ENCODE measurements at places on chromosomes 7 and 10.

DNA sequence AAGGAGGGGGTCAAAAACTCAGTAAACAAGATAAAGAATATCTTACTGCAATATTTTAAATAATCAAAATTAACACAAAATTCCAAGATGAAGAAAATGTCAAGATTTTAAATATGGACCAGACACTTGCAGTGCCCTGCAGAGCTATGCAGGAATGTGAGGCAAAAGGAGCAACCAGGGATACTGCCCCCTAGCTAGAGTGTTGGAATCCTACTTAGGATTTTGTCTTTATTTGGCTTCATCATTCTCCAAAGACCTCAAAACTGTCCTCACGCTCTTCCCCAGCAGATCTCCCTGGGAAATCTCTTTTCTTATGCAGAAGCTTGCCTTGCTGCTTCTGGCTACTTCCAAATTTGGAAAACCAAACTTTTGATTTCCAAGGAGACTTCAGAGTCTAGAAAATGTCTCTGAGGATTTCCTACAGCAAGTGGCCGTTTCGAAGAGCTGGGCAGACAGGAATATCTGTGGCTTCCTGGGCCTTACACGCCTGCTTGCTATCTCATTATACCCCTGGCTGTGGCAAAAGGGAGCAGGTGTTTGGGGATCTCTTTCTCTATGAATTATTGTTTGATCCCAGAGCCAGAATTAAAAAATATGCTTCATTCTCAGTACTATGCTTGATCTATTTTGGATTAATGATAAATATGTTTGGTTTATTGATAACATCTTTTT is 232.2 kb upstream of the BMPER start:
- no peak for DNase-seq

DNA sequence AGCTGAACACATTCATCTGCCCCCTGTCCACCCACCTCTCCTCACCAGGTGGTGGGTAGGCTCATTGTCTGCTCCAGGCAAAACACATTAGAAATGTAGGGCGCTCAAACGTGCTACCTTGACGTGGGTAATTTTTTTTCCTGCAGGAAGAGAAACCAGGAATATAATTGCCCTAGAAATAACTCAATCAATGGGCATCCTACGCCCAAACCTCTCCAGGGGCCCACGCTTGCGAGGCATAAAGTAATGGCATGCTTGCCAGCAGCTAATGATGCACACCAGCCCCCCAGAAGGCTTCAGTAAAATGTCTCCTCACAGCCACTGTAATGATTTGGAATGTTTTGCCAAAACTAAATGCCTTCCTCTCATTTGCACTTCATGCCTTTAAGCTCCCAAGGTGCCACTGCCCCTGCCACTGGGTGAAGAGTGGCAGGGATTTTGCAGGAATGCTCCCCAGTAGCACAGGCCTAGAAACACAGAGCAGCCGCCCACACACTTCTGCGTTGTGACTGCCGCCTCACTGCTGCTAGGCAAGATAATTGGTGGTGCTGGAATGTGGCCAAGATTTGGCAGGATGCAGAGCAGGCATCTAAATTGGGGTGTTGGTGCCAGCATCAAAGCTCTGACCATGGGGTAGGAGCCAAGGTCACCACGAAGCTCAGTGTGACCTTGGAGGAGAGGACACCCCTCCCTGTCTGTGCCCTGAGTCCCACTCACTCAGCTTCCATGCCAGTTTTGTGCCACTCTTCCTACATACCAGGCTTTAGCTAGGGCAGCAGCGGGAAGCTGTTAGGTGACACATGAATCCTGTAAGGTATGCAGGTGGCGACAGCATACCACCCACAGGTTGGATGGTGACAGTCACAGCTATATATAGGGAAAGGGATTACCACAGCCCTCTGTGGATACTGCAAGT is 48.7 kb upstream of the PPP1R3C start:
- no peak for DNase-seq

GRCh38 chr7:95470452-95470851 is 15.3 kb upstream of the ASB4 start:
- DNase-seq: no peak

GRCh38 chr10:23613900-23614299 is 175.0 kb downstream of the OTUD1 start:
- no peak for DNase-seq

DNA sequence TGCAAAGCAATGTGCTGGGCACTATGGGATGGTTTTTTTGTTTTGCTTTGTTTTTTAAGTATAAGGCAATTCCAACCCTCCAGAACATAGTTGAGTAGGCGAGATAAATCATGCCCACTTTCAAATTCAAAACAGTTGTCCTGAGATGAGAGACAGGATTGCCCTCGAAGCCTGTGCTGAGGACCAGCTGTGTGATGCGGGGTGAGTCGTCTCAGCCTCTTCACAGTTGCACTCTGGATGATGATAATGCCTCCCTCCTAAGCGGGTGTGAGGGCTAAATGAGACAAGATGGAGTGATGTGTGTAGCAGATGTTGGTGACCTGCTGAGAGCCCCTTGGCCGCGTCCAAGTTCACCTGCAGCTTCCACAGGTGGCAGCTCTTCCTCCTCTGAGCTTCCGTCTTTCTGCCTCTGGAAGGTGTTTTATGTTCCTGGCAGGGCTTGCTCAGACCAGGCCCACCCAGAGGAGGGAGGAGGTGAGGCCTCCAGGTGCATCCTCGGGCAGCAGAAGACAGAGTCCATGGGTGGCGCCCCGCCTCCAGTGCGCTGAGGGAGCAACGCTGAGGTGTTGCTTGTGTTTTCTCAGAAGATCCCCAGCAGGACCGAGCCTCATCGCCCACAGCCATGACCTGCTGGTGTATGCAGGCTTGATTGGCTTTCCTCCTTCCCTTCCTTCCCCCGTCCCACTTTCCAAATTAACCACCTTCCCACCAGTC is 30.6 kb downstream of the ECHDC3 start:
- no peak for DNase-seq

GRCh38 chr7:139568813-139569490 is 45.5 kb downstream of the CLEC2L start:
- DNase-seq: no peak

DNA sequence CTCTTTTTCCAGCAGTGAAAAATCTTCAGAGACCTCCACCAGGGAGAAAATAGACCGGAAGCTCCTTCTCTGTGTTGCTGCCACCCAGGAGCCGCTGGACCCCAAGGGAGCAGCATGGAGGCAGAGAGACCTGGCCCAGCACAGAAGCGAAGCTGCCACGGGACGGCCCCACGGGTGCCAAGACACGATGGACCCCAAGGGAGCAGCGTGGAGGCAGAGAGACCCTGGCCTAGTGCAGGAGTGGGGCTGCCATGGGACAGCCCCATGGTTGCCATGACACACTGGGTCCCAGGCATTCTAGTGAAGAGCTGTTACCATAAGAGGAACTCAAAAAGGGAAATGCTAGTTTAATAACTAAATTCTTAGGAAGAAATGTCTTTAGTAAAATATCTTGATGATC is 186.3 kb downstream of the PTPRN2 start:
- DNase-seq: no peak

GRCh38 chr10:113161066-113161465 is 211.0 kb downstream of the TCF7L2 start:
- DNase-seq: no peak

GRCh38 chr7:47211519-47211973 is 370.4 kb downstream of the TNS3 start:
- no peak for DNase-seq

GRCh38 chr10:110535958-110536891 is 31.3 kb upstream of the SMC3 start:
- DNase-seq: peak; percentile 68

DNA sequence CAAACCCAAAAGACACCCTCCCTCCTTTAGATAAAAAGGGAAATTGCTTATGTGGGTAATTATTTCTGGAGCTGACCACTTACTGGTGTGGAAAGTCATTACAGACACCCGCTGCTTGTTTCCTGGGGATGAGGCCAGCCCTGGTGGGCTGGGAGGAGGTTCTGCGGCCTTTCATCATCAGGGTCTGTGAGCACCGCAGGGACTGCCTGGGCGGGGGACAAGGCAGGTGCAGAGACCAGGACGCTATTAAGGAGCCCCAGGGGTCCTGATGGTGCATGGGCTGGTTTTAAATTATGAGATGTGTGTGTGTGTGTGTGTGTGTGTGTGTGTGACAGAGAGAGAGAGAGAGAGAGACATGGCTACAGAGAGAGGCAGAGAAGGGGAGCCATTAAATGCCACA is 171.2 kb downstream of the DNAJB6 start:
- DNase-seq: no peak

DNA sequence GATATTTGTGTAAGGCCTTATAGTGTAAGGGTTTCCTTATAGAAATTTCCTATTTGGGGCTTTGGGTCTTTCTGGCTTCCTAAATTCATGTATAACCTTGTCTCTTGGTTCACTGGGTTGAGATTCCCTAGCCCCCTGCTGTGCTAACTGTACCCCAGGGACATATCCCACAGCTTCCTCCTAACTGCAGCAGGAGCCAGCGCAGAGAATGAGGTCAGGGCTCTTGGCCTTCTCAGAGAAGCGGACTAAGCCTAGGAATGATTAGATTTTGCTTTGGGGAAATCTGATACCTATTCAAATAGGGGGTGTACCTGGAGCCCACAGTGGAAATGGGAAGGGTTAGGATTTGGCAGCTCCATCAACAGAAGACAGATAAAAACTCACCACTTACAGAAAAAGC is 138.1 kb upstream of the EFCAB10 start:
- DNase-seq: no peak

- no peak for DNase-seq
These were observed 19.8 kb downstream of the POT1 start for GRCh38 chr7:124909808-124910207.

DNA sequence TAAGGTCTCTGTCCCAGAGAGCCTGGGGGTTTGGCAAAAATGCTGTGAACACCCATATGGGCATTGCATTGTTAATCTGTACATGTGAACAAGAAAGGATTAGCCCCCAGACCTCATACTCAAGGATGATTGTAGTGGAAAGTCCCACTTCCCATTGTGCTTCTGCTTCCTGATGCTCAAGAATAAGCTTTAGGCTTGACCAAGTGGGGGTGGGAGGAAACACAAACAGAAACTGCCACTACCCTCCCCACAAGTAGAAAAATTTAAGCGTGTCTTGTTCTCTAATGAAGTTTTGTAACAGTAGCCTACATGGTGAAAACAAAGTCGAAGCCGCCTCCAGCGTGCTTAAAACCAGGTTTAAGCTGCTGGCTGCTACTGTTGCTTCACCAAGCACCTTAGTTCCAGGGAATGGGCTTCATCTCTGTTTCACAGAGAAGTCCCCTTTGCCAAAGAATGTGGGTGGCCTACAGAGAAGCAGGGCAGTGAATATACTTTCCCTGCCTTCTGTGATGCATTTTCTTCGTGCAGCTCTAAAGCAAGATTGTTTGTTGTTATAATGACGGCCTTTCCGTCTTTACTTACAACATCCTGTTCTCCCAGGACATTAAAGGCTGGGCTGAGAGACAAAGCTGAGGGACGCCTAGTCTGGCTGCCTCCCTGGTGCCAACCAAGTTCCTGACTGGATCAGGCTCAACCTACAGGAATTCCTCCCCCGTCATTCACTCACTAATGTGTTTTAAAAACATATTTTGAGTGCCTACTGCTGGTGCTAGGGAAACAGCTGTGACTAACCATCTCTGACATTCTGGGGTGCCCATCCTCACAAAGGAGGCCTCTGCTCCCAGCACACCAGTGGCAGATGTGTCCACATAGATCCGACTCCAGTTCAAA is 32.1 kb upstream of the CCSER2 start:
- no peak for DNase-seq

- no peak for DNase-seq
These were observed 162.2 kb downstream of the ARHGAP21 start for GRCh38 chr10:24561453-24561852.

GRCh38 chr10:63819753-63820329 is 298.6 kb downstream of the REEP3 start:
- DNase-seq: no peak

DNA sequence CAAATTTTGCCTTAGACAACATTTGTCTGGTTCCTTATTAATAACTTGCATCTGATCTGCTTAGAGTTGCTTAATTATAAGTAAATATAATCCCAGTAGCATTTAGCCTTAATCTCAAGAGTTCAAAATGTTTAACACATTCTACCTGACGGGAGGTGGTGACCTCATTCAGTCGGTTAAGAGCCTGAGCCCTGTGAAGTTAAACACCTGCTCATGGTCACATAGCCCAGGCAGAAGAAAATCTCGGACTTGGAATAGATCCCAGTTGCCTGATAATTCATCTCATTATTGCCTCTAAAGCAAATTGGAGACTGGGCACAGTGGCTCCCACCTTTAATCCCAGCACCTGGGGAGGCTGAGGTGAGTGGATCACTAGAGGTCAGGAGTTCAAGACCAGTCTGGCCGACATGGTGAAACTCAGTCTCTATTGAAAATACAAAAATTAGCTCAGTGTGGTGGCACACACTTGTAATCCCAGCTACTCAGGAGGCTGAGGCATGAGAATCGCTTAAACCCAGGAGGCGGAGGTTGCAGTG is 18.6 kb upstream of the ASCC1 start:
- DNase-seq: no peak

- no peak for DNase-seq
These were observed 234.0 kb downstream of the SNX13 start for GRCh38 chr7:17706275-17706674.

DNA sequence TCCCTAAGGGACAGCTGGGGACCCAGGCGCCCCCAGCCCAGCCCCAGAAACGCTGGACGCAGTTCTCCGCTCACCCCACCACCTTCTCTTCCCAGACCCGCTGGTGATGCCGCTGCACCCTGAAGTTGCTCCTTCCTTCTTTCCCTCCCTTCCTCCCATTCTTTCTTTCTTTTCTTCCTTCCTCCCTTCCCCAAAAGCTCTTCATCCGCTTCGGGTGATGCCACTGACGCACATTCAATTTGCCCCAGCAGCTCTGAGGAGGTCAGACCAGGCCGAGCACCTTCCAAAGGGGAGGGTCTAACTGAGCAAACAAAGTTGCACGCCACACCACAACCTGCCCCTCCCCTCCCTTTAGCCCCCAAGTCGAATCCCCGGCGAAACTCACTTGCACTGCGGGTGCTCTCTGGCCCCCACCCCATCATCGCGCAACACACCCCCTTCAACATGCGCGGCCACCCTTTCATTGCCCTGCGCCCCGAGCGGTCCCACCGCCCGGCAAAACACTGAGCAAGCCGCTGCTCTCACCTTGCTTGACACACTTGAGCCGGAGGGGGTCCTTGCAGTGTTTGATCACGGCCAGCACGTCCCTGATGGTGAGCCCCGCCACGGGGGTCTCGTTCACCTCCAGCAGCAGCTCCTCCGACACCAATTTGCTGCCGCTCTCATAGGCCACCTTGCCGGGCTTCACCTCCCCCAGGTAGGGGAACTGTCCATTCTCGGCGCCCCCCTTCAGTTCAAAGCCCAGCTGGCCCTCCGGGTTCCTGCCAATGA is 787 bp downstream of the MAGI2 start:
- no peak for DNase-seq

DNA sequence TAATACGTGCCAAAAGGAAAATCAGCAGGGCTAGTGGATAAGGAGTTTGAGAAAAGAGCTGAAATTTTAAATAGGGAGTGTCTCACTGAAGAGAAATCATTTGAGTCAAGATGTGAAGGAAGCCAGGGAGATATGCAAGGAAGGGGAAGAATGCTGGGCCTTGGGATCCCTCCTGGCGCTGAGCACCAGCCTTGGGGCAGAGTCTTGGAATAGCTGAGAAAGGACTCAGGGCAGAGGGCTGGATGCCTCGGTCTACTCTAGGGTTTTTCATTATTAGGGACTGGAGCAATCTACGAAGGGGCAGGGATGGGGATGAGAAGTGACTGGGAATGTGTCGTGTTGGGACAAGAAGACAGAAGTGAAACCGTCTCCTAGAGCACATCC is 484 bp downstream of the ZWINT start:
- DNase-seq: no peak

- no peak for DNase-seq
These were observed 74.8 kb upstream of the RPA3 start for GRCh38 chr7:7793249-7793648.

GRCh38 chr7:141837683-141838082 is 3.6 kb downstream of the PRSS37 start:
- no peak for DNase-seq

Measured in stimulated activated CD8-positive, alpha-beta memory T cell treated with anti-CD3 and anti-CD28 coated beads, Interleukin-4, amount 100 ng/mL, for 24 hours (primary cell).